MCF 10A (cell line): ENCODE measurements at places on chromosomes 7 and 10. TPM values are rescaled to one million over a fixed set of nuclear protein-coding genes. Genes with fewer than 3 reads are reported as not detected.
A peak's percentile ranks its signal among the peaks of the same experiment; 100 is the strongest.

Gene CALCR
- total RNA-seq, result not detected in 2 replicates

- no peak overlapping the region for H3K4me3 ChIP-seq
- no peaks in the 10 kb centered on the region for H3K4me1 ChIP-seq
- no peaks in the 10 kb centered on the region for H3K36me3 ChIP-seq
Measured at GRCh38 chr10:80718024-80718423, 180.3 kb downstream of the SH2D4B start.

DNA sequence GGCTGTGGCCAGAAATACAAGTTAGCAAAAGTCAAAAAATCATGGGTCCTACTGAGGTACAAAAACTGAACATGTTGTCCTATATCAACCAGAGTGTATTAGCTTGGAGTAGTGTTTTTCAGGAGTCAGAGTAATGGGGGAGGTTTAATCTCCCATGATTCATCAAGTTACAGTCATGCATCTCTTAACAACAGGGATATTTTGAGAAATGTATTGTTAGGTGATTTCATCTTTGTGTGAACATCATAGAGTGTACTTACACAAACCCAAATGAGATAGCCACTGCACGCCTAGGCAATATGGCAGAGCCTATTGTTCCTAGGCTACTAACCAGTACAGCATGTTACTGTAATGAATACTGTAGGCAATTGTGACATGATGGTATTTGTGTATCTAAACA lies 14.9 kb upstream of the TES start:
- H3K4me1 ChIP-seq, result peaks cover 6% of the 10 kb centered on the region
- H3K4me3 ChIP-seq, result no peak overlapping the region
- no peaks in the 10 kb centered on the region for H3K36me3 ChIP-seq
- no peak overlapping the region for H3K27ac ChIP-seq
- DNase-seq, result no peak

GRCh38 chr10:113788604-113789083 lies 37.2 kb downstream of the PLEKHS1 start:
- no peaks in the 10 kb centered on the region for H3K27me3 ChIP-seq
- peak overlapping the region; percentile 59 for H3K4me3 ChIP-seq
- H3K4me1 ChIP-seq, result peaks cover 10% of the 10 kb centered on the region
- peak overlapping the region; percentile 86 for H3K27ac ChIP-seq
- H3K36me3 ChIP-seq, result no peaks in the 10 kb centered on the region
- peak; percentile 98 for DNase-seq

Gene SOSTDC1
- total RNA-seq, result not detected in 2 replicates

- H3K27ac ChIP-seq, result peak overlapping the region; percentile 99
- peaks cover 17% of the 10 kb centered on the region for H3K36me3 ChIP-seq
- H3K4me3 ChIP-seq, result peak overlapping the region; percentile 93
- no peaks in the 10 kb centered on the region for H3K27me3 ChIP-seq
Measured at GRCh38 chr10:101693651-101693977, 1.4 kb downstream of the FBXW4 start.

Gene TRIM50
- total RNA-seq, result not detected in 2 replicates

DNA sequence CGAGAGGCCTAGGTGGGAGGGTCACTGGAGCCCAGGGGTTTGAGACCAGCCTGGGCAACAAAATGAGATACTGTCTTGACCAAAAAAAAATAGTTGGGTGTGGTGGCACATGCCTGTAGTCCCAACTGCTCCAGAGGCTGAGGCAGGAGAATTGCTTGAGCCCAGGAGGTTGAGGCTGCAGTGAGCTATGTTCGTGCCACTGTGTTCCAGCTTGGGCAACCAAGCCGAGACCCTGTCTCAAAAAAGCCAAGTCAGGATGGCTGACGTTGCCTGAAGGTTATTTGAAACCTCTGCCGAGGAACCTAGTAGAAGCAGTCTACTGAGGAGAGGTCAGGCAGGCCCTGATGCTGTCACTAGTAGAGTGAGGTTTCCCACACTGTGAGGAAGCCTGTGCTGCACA lies 22.8 kb downstream of the DNAJB6 start:
- no peak for DNase-seq
- no peak overlapping the region for H3K27ac ChIP-seq
- H3K27me3 ChIP-seq, result no peaks in the 10 kb centered on the region
- H3K4me3 ChIP-seq, result no peak overlapping the region
- peaks cover 64% of the 10 kb centered on the region for H3K36me3 ChIP-seq
- peaks cover 33% of the 10 kb centered on the region for H3K4me1 ChIP-seq

DNA sequence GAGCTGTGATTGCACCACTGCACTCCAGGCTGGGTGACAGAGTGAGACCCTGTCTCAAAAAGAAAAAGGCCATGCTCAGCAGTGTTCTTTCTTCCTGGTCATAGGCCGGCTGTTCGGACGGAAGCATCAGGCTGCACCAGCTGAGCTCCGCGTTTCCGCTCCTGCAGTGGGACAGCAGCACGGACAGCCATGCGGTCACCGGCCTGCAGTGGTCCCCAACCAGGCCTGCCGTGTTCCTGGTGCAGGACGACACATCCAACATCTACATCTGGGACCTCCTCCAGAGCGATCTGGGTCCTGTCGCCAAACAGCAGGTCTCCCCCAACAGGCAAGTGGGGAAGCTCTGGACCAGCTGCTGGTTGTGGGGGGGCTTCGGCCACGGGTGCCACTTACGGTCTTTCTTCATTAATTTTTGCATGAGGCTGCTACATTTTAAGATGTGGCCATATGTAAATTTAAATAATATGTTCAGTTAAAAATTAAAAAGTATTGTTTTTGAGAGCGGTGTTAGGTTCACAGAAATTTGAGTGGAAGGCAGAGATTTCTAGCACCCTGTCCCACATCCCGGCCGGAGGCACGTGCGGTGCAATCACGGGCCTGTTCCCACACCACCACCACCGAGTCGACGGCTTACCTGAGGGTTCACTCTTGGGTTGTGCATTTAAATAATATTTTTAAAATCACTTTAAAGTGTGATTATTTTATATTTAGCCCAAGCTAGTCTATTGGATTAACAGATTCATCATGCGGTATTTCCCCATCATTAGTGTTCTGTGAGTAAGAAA lies 85.7 kb downstream of the DYNC2I1 start:
- no peak overlapping the region for H3K27ac ChIP-seq
- no peaks in the 10 kb centered on the region for H3K4me1 ChIP-seq
- no peaks in the 10 kb centered on the region for H3K27me3 ChIP-seq

DNA sequence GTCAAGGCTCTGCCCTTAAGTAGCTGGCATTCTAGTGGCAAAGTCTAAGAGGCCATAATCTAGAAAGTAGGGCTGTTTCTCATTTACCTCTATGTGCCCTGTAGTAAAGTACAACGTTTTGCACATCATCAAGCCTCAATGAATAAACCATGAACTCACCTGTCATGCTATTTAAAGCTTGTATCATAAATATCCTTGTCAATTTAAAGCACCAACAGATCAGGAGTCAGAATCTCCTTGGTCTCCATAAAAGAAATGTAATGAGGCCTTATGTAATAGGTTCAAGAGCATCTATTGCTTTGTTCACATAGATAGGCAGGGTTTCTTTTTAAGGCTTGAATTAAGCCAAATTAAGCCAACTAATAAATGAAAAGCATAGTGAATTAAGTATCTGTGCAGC lies 181.9 kb downstream of the KMT2E start:
- no peak for DNase-seq
- H3K4me1 ChIP-seq, result peaks cover 7% of the 10 kb centered on the region
- H3K36me3 ChIP-seq, result peaks cover 32% of the 10 kb centered on the region
- no peak overlapping the region for H3K27ac ChIP-seq

GRCh38 chr10:46285966-46286620 lies 704 bp upstream of the ANTXRL start:
- H3K4me1 ChIP-seq, result peaks cover 6% of the 10 kb centered on the region
- no peak overlapping the region for H3K4me3 ChIP-seq
- no peak overlapping the region for H3K27ac ChIP-seq
- no peak for DNase-seq

- H3K27me3 ChIP-seq, result no peaks in the 10 kb centered on the region
- peak overlapping the region; percentile 66 for H3K27ac ChIP-seq
- no peaks in the 10 kb centered on the region for H3K36me3 ChIP-seq
- peak; percentile 72 for DNase-seq
- H3K4me3 ChIP-seq, result no peak overlapping the region
Measured at GRCh38 chr10:10533437-10533836, 484.2 kb upstream of the CELF2 start.

Gene DPCD
- 24.2 and 25.7 TPM in 2 replicates for total RNA-seq

DNA sequence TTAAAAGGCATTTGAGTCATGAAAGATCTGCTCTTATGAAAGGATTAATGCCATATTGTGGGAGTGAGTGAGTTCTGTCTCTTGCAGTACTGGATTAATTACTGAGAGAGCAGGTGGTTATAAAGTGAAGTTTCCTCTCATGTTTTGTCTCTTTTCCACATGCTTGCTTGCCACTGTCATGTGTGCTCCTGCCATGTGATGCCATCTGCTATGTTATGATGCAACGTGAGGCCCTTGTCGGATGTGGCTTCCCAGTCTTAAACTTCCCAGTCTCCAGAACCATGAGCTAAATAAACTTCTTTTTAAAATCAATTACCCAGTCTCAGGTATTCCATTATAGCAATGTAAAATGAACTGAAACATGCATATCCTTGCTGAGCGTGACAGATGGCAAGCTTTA lies 22.7 kb upstream of the TCTN3 start:
- no peaks in the 10 kb centered on the region for H3K27me3 ChIP-seq
- H3K4me1 ChIP-seq, result no peaks in the 10 kb centered on the region

Gene POLR2J2
- total RNA-seq, result 10.1 and 13.8 TPM in 2 replicates

GRCh38 chr7:22008087-22008486 lies 62.4 kb upstream of the CDCA7L start:
- no peak overlapping the region for H3K4me3 ChIP-seq
- no peaks in the 10 kb centered on the region for H3K36me3 ChIP-seq
- no peaks in the 10 kb centered on the region for H3K4me1 ChIP-seq
- H3K27ac ChIP-seq, result no peak overlapping the region

DNA sequence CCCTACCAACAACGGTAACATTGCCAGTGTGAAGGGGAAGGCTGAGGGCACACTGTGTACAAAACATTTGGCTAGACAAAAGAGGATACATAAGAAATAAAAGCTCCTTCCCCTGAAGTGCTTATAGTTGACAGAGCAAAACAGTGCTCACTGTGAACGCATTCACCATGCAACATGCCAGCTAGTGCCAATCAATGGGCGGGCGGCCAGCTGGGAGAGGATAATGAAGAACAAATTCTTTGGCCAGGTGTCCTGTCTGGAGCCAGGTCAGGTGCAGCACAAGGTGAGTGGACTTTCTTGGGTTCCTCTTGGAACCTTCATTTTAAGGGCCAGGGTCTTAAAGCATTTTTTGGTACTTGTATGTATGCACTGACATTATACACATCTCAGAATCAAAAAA lies 106.1 kb downstream of the ICA1 start:
- H3K4me1 ChIP-seq, result no peaks in the 10 kb centered on the region
- H3K4me3 ChIP-seq, result no peak overlapping the region
- DNase-seq, result no peak
- H3K27me3 ChIP-seq, result no peaks in the 10 kb centered on the region
- H3K36me3 ChIP-seq, result peaks cover 10% of the 10 kb centered on the region
- no peak overlapping the region for H3K27ac ChIP-seq

Gene CYP3A4
- not detected in 2 replicates for total RNA-seq

GRCh38 chr7:53940483-53940882 lies 601.7 kb upstream of the VSTM2A start:
- H3K4me1 ChIP-seq, result no peaks in the 10 kb centered on the region
- peaks cover 51% of the 10 kb centered on the region for H3K27me3 ChIP-seq
- H3K36me3 ChIP-seq, result no peaks in the 10 kb centered on the region
- DNase-seq, result no peak
- no peak overlapping the region for H3K27ac ChIP-seq
- no peak overlapping the region for H3K4me3 ChIP-seq

GRCh38 chr7:1738511-1738910 lies 68.4 kb downstream of the ELFN1 start:
- no peak overlapping the region for H3K27ac ChIP-seq
- H3K4me3 ChIP-seq, result no peak overlapping the region
- H3K4me1 ChIP-seq, result no peaks in the 10 kb centered on the region
- DNase-seq, result no peak
- H3K36me3 ChIP-seq, result no peaks in the 10 kb centered on the region

- no peak overlapping the region for H3K27ac ChIP-seq
- H3K27me3 ChIP-seq, result no peaks in the 10 kb centered on the region
- no peaks in the 10 kb centered on the region for H3K4me1 ChIP-seq
Measured at GRCh38 chr7:100493476-100494264, 9.9 kb downstream of the NYAP1 start.

GRCh38 chr7:12564996-12565764 lies 5.3 kb upstream of the SCIN start:
- H3K27ac ChIP-seq, result no peak overlapping the region
- H3K36me3 ChIP-seq, result no peaks in the 10 kb centered on the region
- H3K27me3 ChIP-seq, result no peaks in the 10 kb centered on the region
- no peaks in the 10 kb centered on the region for H3K4me1 ChIP-seq
- DNase-seq, result peak; percentile 31

GRCh38 chr7:148503900-148504487 lies 86.6 kb upstream of the C7orf33 start:
- H3K36me3 ChIP-seq, result no peaks in the 10 kb centered on the region
- H3K4me3 ChIP-seq, result no peak overlapping the region

DNA sequence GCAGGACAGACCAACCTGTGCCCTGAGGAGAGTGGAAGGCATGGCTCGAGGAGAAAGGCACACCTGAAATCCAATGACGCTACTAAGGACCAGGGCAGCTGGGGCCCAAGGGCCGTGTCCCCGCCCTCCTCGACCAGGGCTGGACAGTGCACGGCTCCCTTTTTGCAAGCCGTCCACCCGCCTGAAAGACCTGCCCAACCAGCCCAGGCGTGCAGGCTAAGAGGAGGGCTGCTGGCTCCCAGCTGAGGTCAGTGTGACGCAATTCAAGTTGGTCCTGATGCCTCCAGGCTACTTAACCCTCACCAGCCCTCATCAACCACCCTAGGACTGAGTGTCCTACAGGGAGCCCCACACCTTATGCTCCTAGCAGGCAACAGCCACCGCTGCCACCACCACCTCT lies 69.3 kb downstream of the DLG5 start:
- H3K4me3 ChIP-seq, result peak overlapping the region; percentile 61
- H3K27me3 ChIP-seq, result no peaks in the 10 kb centered on the region
- H3K36me3 ChIP-seq, result peaks cover 98% of the 10 kb centered on the region
- H3K27ac ChIP-seq, result peak overlapping the region; percentile 85

GRCh38 chr7:36651404-36651803 lies 72.9 kb downstream of the AOAH start:
- peak overlapping the region; percentile 73 for H3K27ac ChIP-seq
- H3K27me3 ChIP-seq, result no peaks in the 10 kb centered on the region
- peaks cover 6% of the 10 kb centered on the region for H3K36me3 ChIP-seq
- DNase-seq, result peak; percentile 67
- no peak overlapping the region for H3K4me3 ChIP-seq

Gene TSPAN13
- total RNA-seq, result 14.0 and 14.1 TPM in 2 replicates

- H3K27ac ChIP-seq, result no peak overlapping the region
- H3K4me3 ChIP-seq, result no peak overlapping the region
- DNase-seq, result peak; percentile 44
Measured at GRCh38 chr7:128099204-128099671, 68.0 kb upstream of the LRRC4 start.

Gene MUC3A
- not detected in 2 replicates for total RNA-seq

- no peaks in the 10 kb centered on the region for H3K36me3 ChIP-seq
- H3K27ac ChIP-seq, result no peak overlapping the region
- H3K4me3 ChIP-seq, result no peak overlapping the region
- no peak for DNase-seq
- no peaks in the 10 kb centered on the region for H3K27me3 ChIP-seq
- peaks cover 18% of the 10 kb centered on the region for H3K4me1 ChIP-seq
Measured at GRCh38 chr7:22698767-22699166, 28.2 kb upstream of the IL6 start.
